ENCODE measurements at places on chromosomes 5 and 9.

DNA sequence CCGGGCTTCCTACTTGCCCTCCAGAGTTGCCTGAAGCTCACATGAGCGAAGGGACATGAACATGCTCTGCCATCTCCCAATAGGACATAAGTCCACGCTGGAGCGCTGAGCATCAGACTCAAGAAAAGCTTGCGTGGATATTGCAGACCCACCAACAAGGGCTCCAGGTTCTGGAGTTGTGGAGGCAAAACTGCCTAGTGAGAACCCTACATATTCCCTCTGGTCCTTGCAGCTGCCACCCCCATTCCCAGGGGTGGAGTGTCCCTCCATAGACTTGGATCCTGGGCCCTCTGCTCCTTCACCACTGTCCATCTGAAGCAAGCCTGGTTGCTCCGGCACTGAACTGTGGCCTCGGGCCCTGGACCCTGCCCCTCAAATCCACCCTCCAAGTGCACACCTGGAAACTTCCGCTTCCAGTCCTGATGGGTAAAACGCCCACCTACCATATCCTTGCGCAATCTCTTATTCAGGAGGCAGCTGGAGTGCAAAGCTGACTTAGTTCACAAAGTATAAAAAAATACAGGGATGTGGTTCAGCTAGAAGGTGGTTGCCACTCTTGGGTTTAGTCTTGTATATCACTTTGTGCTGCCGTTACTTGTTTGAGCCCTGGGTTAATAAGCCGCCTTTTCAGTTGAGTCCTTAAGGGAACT lies 28.0 kb downstream of the HRH2 start:
- DNase-seq = no peak

GRCh38 chr5:150262502-150262901 lies 27.1 kb downstream of the CAMK2A start:
- no peak for DNase-seq

GRCh38 chr9:93258818-93259489 lies 75.0 kb downstream of the WNK2 start:
- DNase-seq = no peak

DNA sequence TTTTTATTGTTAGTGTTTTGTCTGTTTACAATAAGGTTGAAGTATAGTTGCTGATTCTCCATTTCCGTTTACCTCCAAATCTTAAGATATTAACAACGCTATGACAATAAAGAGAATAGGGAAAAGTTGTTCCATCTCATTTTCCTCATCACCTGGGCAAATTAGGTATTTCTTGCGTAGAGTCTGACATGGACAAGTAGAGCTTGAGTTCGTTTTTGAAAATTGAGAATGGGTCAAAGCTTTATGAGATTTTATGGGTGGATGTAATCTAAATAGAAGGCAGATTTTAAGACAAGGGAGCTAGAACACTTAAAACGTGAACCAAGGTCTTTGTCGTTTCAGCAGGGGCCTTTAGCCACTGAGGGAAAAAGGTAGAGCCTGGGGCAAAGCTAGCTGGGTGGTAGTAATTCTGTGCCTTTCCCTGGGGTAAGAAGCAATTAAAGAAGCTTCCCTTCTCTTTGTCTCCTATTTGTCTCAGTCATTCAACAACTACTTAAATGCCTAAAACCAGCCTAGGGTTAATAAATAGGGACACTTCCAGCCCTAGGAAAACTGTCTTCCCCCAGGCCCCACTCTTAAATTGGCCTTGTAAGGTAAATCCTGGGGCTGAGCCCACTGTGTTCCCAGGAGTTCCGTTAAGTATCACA lies 551 bp upstream of the CAAP1 start:
- peak; percentile 6 for DNase-seq

DNA sequence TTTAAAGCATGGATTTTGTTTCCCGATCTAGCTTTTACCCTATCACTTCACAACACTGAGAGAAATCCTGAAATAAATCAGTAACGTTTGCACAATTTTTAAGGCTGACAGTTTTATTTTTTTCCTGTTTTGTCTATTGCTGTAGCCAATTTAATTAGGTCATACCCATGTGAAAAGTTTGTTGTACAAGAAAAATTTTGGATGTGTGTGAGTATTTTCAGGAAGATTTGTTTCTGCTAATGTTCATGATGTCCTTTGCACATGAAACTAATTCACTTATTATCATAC lies 237.8 kb downstream of the ARRDC3 start:
- DNase-seq = no peak
